ENCODE measurements at places on chromosomes 6 and 20.

GRCh38 chr6:11753798-11754197, 24.8 kb downstream of the ADTRP start:
- no peak for DNase-seq

DNA sequence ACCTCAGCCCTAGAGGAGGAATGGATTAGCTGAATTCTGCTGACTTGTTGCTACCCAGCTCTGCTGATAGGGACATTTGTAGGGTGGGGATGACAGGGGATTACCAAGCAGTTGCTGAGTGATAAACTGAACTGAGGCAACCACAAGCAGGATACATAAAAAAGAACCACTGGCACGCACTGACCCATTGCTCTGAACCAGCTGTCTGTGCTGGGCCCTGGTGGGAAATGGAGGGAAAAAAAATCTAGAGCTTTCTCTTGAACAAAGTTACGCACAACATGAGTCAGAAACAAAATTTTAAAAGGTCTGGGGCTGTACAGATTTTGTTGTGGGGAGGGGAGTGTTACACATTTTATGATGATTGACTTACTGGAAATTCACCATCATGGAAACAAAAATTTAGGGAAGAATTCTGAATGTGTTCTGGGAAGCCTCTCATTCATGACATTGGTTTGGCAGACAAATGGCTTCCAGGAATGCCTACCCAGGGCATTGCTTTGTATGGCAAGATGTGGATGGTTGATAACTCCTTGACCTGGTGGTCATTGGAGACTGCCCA, 37.7 kb downstream of the FOXO3 start:
- DNase-seq: peak; percentile 61

GRCh38 chr6:94071835-94072234, 652.5 kb upstream of the EPHA7 start:
- DNase-seq: peak; percentile 19

DNA sequence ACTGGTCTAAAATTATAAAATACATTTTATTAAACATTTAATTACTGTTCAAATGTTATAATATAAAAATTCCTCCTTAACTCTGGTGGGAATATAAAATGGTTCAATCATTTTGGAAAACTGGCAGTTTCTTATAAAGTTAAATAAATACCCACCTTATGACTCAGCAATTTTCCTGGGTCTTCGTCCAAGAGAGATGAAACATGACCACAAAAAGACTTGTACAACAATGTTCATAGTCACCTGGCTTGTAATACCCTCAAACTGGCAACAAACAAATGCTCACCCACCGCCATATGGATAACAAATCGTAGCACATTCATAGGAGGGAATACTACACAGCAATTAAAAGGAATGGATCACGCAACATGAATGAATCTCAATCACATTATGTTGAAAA, 66.0 kb upstream of the RIN2 start:
- peak; percentile 65 for DNase-seq

- no peak for DNase-seq
Measured at GRCh38 chr6:30589754-30590358, 18.6 kb downstream of the ABCF1 start.

- no peak for DNase-seq
Measured at GRCh38 chr6:108091288-108091687, 16.7 kb upstream of the OSTM1 start.

DNA sequence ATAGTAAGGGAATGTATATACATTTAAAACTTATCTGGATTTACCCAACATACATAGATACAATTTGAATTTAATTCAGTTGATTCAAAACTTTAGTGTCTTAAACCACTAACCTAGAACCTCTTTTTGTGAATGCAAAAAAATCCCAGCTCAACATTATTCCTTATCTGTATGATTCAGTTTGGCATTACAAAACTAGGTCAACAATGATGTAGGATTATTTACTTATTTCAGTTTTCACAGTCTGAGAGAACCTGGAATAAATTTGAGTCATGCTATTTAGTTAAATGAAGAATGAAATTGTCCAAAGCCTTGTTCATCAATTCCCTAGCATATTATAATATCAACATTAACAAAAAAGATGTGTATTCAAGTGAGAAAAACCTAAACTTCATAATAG, 7.4 kb upstream of the PLCB1 start:
- DNase-seq: no peak

- peak; percentile 59 for DNase-seq
Measured at GRCh38 chr6:163790266-163790840, 375.8 kb downstream of the QKI start.

DNA sequence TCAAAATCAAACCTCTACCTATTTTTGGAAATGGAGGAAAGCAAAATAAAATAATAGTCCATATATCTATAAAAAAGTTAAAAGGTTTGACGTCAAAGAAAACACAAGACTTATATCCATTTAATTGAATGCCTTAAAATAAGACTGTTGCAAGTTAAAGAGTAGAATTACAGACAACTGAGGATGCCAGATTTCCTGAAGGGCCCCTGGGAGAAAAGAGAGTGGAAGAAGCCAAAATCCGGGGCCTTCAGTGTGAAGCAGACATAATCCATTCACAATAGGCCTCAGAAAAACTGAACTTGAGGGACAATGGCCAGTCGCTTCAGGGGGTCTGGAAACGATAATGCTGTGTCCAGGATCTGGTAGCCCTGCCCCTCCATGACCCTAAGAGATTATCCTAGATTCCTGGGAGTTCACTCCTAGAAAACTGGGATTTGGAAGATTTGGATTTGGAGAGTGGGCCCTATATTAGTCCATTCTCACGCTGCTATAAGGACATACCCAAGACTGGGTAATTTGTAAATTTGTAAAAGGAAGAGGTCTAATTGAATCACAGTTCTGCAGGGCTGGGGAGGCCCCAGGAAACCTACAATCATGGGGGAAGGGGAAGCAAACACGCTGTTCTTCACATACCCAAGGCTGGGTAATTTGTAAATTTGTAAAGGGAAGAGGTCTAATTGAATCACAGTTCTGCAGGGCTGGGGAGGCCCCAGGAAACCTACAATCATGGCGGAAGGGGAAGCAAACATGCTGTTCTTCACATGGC, 94.0 kb upstream of the SLC2A12 start:
- DNase-seq: no peak

DNA sequence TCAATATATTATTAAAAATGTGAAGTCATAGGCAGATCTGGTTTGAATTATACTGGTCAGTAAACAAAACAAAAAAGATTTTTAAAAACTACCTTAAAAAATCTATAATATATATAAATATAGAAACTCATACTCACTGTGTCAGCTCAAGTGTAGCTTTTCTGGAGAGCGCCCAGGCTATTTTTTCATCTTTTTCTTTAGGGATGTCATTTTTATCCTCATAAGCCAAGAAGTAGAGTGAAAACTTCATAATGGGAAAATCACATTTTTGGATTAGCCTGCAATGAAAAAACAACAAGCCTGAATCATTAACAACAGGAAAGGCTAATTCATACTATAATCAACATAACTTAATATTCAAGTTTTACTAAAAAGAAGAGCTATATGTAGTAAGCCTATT, 18.7 kb downstream of the GLO1 start:
- DNase-seq: no peak

DNA sequence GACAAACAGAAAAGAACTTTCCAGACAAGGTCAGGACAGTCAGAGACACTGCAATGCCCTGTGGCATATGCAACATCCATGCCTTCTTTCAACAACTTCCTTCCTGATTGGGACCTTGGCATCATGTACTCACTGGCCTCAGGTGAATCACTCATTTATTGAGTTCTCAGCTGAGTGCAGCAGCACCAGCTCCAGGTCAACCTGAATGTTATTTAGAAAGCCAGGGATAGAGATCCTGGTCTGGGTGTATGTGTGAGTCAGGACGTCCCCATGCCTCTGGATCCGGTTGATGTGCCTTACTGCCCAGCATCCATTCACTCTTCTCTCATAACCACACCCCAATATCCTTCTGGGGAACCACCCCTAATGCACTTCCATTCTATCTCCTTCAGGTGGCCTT, 54.4 kb downstream of the SNRNP48 start:
- DNase-seq: no peak

DNA sequence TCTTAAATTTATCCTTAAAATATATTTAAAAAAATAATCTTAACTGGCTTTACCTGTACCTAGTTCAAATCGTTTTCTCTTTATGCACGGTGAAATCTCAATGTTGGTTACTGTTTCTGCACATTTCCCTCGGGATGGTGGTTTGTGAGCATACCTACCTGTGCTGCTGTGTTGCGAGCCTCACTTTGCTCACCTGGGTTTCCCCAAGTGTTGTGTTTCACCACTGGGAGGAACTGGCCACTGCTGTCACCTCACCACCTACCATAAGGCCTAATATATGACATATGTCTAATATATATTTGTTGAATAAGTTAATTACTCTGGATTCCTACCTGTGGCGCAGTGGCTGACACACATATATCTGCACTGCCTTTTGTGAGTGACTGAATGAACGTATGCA, 493.5 kb upstream of the FLRT3 start:
- DNase-seq: no peak

- peak; percentile 76 for DNase-seq
Measured at GRCh38 chr20:44714701-44715498, at the start of gene CCN5. Gene CCN5 (plus strand): TSS chr20:44715369. CDS start chr20:44715391, 22 bp downstream.

DNA sequence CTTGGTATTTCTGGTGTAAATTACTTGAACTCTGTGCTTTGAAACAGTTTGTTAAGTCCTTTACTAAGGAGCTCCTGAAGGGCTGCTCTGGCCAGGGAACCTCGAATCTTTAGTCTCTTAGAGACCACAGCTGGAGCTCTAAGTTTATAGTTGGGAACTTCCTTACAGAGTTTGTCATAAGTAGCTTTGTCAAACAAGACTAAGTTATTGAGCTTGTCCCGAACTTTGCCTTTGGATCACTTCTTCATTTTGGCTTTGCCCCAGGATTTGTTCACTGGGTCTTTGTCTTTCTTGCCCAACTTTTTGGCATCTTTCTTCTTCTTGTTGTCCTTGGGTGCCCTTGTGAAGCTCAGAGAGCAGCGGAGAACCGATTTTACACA, 64.8 kb downstream of the FAM50B start:
- no peak for DNase-seq

- no peak for DNase-seq
Measured at GRCh38 chr20:53743607-53744260, 150.1 kb upstream of the ZNF217 start.

GRCh38 chr20:32965581-32966373, 38.5 kb downstream of the SUN5 start:
- no peak for DNase-seq

DNA sequence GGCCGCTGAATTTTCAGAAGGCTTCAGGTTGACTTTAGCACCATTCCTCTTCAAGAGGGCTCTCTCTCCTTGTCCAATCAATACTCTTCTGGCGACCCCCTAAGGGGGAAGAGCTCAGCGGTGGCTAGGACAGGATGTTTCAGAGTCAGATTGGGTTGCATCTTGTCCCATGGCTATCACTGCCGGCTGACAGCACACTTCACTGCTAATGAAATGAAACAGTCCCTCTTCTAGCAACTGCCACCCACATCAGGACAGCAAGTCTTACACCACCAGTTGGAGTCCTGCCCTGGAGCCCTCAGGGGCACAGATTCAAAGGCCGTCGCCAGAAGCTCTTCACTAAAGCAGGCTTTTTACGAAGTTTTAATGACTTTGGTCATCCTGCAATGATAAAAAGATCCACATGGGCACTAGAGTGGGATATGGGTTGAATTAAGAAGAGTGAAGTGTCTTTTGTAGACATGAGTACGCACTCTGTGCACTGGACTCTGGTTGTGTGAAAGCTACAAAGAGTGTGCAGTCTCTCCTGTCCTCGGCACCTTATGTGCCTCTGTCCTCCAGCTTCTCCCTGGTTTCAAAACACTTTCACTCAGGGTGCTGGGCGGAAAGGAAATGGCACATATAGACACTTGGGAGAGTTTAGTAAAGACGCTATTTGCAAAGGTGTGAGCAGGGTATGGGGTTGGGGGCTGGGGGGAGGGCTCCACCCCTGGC, 66.1 kb upstream of the SLC22A16 start:
- no peak for DNase-seq

GRCh38 chr6:72466971-72467566, 154.8 kb upstream of the KCNQ5 start:
- DNase-seq: no peak

DNA sequence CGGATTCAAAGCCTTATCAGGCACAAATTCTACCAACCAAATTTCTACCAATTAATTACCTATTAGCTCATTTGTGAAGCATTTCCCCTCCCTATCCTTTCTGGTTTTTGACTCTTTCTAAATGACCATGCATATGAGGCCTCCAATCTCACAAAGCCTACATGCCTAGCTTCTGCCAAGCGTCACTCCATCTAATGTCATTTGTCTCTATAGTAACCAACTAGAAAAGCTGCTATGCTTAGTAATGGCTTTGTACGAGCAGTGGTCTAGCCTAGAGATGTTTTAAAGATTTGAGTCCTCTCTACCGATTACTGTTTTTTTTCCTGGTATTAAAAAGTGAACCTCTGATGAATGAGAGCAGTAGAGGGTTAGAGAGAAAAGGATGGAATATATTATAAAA, 4.8 kb upstream of the ASF1A start:
- DNase-seq: no peak

- no peak for DNase-seq
Measured at GRCh38 chr6:36730424-36731380, 33.1 kb downstream of the RAB44 start.

Data from fibroblast of lung (primary cell).